ENCODE measurements at places on chromosomes 6 and 20.

DNA sequence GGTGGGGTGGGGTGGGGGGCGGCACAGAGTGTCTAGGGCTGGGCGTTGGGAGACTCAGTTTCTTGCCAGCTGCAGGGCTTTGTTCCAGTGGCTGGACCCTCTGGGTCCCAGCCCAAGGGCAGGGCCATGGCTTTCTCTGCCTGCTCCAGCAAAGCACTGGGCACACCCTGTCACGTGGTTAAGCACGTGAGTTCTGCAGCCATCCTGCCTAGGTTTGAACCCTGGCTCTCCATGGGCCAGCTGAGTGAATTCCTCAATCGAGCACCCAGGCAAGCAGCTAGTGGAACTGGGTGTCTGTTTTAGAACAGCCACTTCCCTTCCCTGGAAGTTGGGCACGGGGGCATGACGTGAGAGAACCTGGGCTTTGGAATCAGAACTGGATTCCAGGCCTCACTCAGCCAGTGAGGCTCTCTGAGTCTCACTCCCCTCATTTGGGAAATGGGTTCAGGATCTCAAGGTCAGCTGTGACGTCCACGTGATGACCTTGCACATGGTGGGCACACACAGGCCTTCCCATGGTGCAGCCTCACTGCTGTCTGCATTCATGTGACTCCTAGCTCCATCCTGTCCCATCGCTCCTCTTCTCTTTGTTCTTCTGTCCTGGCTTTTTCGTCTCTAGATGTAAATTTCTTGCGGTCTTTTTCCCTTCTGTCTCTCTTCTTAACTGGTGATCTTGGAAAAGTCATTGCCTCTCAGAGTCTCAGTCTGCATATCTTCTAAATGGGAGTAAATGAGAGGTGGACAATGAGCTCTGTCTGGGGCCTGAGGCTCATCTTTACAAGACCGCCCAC lies 45.9 kb downstream of the NOL4L start:
- DNase-seq, result no peak

GRCh38 chr6:146892283-146892612 lies 293.5 kb downstream of the ADGB start:
- DNase-seq, result no peak

GRCh38 chr6:150261997-150262697 lies 106.7 kb upstream of the IYD start:
- no peak for DNase-seq

- DNase-seq, result no peak
Observed at GRCh38 chr6:131631625-131632289, 3.7 kb upstream of the MED23 start.

GRCh38 chr20:10649797-10650160 lies 24.0 kb downstream of the JAG1 start:
- no peak for DNase-seq

DNA sequence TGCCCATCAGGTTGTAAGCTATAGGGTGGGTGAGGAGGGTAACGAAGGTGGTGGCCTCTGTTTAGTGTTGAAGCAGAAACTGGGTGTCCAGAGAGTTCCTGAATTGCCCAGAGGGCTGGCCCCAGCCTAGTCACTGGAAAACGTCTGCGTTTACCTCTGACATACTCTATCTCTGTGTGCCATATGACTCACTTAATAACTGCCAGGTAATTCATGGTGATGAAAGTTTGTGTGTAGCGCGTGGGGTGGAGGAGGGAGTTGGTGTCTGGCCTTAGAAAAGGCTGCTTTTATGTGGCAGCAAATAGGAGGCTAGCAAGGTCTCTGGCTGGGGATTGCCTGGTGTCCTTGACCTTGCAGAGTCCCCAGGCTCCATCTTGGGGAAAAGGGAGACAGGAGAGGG lies 47.3 kb downstream of the SLC35D3 start:
- DNase-seq, result no peak

Measured in NCI-H187 treated with DMSO at 0.1 percent for 48 hours (cell line).